ENCODE measurements at places on chromosomes 16 and 17.

DNA sequence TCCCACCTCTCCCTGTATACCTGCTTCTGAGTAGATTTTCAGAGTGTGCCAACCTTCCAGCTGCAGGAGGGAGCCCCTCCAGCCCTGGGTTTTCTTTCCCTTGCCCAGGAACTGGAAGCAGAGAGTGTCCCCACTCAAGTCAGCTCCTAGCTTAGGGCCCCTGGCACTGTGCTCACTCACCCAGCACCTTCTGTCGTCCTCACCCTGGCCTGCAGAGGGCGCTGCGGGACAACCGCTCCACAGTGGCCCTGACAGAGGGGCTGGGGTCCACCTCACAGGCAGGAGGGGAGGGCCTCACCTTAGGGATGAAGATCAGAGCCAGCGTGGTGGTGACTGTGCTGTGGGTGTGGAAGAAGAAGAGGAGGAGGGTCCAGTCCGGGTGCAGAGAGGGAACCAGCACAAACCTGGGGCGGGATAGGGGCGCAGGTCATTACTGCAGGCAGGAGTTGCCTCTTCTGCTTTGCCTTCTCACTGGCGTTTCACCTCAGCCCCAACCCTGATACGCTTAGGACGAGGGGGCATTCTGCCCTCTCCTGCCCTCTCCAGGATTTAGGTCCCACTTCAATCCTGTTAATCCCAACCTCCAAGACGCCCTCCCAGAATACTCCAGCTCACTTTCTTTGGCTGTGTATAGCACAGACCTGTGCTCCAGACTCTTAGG lies 10.0 kb downstream of the GPR179 start:
- peak; percentile 64 for DNase-seq

DNA sequence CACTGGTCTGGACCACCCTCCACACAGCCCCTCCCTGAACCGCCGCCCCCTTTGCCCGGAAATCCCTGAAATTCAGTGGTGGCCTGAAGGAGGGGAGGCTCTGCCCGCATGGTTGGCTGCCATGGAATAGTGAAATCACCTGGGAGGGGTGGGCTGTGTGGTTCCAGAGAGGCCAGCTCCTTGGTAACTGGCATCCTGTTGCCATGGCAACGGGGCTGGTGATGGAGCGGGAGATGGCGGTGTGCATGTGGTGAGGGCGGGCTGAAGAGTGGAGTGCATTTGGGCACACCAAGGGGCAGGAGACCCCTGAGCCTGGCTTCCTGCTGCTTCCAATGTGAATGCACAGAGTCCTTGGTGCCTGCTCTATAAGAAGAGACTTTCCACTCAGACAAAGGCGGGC lies 2.4 kb downstream of the EFNB3 start:
- DNase-seq, result no peak

GRCh38 chr17:41728056-41728455 lies 6.4 kb downstream of the HAP1 start:
- peak; percentile 40 for DNase-seq

- no peak for DNase-seq
Measured at GRCh38 chr17:79954281-79955166, 81.1 kb downstream of the TBC1D16 start.

- no peak for DNase-seq
Measured at GRCh38 chr17:28247671-28248555, 71.1 kb upstream of the TMEM97 start.

DNA sequence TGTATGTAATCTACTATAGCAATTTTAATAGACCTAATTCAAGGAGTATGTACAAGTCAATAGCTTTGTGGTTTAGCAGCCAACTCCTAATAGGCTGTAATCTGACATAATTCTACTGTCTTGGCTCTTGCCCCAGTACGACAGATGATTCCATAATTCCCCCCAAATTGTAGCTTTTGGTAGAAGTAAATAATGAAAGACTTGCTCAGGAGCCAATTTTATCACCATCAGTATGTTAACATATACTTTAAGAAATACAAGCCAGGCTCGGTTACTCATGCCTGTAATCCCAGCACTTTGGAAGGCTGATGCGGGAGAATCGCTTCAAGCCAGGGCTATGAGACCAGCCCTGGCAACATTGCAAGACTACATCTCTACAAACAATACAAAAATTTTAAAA lies 53.9 kb downstream of the AP2B1 start:
- no peak for DNase-seq

- DNase-seq, result no peak
Measured at GRCh38 chr16:19104607-19105006, 9.2 kb upstream of the ITPRIPL2 start.

- DNase-seq, result no peak
Measured at GRCh38 chr16:63175313-63175712, 1139.1 kb upstream of the CDH8 start.

- no peak for DNase-seq
Measured at GRCh38 chr17:78474614-78475146, 96.2 kb downstream of the PGS1 start.

DNA sequence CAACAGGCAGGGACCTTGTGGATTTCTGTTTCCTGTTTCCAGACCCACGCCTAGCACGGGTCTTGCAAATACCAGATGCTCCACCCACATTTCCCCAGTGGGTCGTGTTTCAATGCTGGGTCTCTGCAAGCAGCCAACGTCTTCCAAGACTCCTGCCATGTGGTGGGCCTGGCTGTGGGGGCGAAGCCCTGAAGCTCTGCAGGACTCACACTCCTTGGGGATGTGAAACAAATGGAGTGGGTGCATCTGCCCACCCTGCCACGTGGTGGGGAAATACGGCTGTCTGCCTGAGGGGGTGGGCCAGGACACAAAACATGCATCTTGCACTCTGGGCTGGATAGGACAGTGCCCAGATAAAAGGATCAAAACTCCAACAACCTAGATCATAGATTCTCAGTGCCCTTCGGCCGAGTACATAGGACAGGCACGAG lies 32.6 kb downstream of the FA2H start:
- no peak for DNase-seq

DNA sequence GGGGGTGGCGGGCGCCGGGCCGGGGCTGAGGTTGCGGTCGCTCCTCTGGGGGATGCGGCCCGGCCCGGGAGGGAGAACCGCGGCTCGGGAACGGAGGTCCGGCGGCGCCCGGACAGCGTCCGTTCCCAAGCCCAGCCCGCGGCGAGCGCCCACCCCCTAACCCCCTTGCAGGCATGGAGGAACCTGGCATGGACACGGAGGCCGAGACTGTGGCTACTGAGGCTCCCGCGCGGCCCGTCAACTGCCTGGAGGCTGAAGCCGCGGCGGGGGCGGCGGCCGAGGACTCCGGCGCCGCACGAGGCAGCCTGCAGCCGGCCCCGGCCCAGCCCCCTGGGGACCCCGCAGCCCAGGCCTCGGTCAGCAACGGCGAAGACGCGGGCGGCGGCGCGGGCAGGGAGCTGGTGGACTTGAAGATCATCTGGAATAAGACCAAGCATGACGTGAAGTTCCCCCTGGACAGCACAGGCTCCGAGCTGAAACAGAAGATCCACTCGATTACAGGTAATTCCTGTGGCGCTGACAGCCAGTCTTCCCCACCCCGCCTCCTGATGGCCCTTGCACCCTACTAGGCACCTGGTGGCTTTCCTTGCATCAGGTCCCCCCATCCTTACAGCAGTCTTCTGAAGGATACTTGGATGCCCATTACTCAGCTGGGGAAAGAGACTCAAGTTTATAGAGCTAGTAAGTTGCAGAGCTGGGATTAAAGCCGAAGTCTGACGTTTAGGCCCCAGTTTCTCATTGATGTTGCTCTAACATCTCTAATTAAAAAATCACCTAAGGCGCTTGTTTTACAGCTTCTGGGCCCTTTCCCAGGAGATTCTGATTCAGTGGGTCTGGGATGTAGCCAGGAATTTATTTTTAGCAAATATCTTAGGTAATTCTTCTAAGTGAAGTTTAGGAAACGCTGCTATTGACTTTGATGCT lies 514 bp downstream of the UBFD1 start:
- DNase-seq, result no peak

DNA sequence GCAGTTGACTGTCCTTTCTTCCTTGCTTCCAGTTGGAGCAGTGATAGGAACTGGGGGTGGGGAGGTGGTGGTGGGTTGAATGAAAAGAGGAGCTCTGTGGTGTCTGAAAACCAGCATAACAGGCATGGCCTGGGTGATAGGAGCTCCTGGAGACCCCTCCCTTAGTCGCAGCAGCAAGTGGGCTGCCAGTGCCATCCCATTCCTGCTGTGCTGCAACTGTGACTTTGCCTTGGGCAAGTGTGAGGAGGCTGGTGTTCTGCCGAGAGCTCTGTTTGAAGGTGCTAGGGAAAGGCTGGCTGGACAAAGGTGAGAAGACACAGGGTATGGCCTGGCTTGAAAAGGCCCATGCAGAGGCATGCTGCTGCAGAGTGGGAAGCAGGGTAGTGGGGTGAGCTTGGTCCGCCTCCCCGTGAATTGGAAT lies 2.7 kb upstream of the CDK5R1 start:
- DNase-seq, result no peak

GRCh38 chr17:59428916-59429485 lies 97.5 kb downstream of the YPEL2 start:
- DNase-seq, result no peak

GRCh38 chr17:57651451-57651850 lies 93.6 kb downstream of the CCDC182 start:
- no peak for DNase-seq

DNA sequence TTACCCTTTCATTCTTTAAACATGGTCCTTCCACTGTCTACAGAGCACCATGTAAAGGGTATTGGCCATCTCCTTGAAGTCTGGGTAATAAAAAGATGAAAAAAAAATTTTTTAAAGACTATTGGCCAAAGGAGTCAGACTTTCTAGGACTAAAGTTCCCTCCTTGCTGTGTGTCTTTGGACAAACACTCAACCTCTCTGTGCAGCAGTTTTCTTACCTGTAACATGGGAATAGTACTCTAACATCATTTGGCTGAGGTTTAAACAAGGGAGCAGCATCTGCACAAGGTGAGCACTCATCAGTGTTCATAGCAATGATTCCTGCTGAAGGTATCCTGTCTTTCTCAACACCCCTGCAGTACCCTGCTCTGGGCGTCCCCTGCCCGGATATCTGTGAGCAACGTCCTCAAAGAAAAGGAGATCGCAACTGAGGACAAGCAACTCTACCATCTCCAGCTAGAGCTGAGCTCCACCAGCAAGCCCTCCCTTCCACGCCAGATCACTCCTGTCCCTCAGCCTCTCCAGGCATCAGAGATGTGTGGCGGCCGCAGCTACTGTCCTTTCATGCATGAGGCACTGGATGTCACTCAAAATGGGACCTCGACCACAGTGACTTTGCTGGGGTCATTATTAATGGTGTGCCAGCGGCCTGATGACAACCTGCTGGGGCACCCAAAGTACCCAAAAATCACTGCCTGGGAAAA lies 29.5 kb upstream of the RPH3AL start:
- DNase-seq, result no peak

DNA sequence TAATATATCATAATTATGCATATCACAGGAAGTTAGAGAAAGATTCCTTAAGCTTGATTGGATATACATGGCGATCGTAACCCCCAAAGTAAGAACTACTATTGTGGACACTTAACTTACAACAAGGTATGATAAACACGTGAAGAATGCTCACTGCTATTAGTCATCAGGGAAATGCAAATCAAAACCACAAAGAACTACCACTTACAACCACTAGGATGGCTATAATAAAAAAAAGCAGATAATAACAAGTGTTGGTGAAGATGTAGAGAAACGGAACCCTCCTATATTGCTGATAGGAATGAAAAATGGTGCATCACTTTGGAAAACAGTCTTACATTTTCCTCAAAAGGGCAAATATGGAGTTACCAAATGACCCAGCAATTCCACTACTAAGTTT lies 265.9 kb downstream of the SLC39A11 start:
- DNase-seq, result no peak

GRCh38 chr17:38590988-38591758 lies 14.6 kb downstream of the SRCIN1 start:
- DNase-seq, result peak; percentile 32

DNA sequence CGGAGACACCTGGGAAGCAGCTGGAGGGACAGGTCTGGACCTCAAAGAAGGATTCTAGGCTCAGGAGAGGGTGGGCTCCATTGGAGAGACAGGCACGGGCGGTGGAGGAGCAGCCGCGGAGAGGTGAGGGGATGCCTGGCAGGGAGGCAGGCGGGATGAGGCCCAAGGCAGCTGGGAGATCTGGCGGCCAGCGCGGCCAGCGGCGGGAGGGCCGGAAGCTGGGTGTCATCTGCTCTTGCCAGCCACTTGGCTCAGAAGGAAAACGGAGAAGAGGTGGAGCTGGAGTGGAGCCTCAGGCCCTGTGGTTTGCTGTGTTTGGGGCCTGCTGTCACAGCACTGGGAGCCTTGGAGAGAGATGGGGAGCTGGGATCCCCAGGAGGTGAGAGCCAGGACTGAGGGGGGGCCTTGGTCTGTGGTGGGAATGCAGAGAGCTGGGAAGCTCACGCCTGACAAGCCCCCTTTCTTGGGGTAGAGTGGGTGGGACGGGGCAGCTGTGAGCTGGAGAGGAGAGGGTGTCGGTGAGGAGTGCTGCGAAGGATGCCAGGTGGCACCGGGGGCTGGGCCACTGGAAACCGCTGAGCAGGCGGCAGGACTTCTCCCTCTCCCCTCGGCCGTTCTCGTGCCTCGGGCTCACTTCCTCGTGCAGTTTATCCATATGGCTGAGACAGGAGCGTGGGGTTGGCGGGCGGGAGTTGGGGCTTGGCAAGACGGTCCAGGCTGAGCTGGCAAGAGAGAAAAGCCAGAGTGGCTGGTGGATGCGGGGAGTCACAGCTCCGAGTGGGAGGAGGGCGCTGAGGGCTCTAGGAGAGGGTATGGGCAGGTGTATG lies 8.0 kb downstream of the TBC1D24 start:
- DNase-seq, result no peak

GRCh38 chr17:6756425-6757031 lies 682 bp downstream of the XAF1 start:
- no peak for DNase-seq

- DNase-seq, result no peak
Measured at GRCh38 chr17:9475101-9475658, 100.4 kb downstream of the STX8 start.

- DNase-seq, result no peak
Measured at GRCh38 chr16:66690106-66690847, 6.3 kb downstream of the CMTM4 start.

DNA sequence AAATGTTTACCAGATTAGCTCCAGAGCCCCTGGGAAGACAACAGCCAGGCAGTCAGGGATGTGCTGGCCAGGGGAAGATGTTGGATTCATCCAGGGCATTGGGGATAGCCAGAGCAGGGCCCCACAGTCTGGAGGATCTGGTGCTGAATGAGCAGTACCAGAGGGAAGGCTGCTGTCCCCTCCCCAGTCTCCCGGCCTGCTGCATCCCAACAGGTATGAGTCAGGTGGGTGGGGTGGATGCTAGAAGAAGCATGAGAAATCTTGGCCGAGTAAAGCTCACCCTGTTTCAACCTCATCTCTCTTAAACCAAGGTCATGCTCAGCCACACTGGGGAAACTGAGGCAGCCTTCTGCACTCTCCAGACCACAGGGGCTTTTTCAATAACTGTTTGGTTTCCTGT lies 71.9 kb upstream of the SEC14L1 start:
- no peak for DNase-seq

Measured in NCI-H1436 (cell line).